Cortex of kidney (tissue), 1 donor: ENCODE measurements at places on chromosomes 11 and 22.

- DNase-seq: no peak
Observed at GRCh38 chr22:20408891-20409290, 14.9 kb downstream of the ZNF74 start.

DNA sequence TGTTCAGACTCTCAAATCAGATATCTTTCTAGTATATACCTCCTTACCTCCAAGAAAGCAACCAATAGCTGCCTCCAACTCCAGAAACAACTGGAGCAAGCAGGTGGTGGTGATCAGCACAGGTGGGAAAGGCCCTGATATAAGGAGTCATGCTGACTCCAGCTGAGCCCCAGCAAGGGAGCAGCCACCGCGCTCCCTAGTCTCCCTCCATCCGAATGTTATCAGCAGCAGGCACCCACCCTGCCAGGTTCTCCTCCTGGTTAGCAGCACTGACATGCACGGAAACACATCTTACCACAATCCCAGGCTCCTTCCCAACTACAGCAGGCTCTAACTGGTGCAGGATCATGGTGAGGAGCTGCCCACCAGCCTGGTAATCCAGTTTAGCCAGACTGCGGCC is 18.5 kb upstream of the STK33 start:
- DNase-seq: no peak

DNA sequence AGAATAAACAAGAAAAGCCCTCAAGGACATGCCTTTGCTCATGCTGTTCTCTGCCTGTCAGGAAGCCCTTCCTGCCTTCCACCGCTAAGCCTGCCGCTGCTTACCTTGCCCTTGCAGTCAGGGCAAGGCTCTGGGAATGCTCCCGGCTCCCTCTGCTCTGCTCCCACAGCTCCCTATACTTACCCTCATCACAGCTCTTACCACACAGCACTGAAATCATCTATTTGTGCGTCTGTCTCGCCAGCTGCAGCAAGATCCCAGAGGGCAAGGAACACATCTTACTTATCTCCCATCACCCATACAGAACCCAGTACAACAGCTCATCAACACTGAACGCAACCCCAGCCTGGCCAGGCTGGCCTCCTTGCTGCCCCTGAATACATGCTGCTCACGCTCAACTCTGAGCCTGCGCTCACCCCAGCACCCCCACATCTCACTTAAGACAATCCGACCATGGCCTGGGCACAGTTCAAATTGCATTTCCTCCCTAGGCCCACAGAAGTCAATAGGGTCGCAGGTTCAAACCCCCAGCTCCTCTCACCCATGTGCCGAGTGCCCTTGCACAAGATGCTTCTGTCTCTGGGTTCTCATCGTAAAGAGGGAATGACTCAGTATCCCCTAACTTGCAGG is 161.8 kb downstream of the IGLL1 start:
- DNase-seq: no peak

DNA sequence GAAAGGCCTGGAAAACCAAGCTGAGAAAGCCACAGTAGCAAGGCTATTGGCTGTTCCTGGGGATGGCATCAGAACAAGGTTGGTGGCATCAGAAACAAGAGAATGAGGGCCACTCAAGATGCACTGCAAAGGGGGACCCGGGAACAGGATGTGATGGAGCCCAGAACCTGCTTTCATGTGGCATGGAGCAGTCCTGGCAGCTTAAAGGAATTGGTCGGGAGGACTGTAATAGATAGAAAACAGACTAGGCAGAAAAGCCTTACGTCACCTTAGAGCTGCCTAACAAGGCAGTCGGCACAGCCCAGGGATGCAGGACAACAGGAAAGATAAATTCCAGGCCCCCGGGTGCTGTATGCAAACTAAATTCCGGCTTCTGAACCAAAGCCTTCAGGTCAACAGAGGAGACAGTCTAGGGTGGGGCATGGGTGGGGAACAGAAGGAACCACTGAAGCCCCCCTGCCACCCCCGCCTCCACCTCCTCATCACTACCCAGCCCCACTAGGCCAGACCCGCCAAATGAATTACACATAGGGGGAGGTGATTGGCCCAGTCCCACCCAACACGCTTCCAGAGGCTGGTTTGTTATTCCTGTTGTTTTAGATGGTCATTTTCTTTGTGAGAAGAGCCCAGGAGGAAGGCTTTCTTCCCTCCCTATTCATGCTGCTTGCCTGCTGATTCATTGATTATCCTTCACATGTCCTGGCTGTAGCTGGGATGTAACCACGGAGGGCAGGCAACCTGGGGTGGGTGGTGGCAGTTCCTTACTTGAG is 25.7 kb upstream of the LRRC55 start:
- no peak for DNase-seq

DNA sequence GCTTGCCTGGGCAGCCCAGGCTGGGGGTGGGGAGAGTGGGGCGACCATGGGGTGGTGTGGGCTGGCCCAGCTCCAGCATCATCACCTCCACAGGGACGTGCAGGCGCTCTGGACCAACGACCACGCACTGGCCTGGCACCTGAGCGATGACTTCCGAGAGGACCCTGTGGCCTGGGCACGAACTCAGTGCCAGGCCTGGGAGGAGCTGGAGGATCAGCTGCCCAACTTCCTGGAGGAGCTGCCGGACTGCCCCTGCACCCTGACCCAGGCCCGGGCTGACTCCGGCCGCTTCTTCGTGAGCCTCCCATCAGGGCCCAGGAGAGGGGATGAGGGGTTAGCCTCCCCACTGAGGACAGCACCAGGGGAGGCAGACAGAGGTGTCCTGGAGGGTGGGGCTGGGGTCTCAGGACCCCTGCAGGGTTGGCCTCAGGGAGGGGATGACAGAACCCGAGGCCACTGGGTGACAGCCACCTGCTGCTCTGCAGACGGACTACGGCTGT is 3.8 kb downstream of the SUSD2 start:
- no peak for DNase-seq

- DNase-seq: no peak
Observed at GRCh38 chr11:60252213-60253108, 9.5 kb upstream of the MS4A4E start.

GRCh38 chr11:27310707-27311106 is 52.3 kb downstream of the CCDC34 start:
- no peak for DNase-seq

DNA sequence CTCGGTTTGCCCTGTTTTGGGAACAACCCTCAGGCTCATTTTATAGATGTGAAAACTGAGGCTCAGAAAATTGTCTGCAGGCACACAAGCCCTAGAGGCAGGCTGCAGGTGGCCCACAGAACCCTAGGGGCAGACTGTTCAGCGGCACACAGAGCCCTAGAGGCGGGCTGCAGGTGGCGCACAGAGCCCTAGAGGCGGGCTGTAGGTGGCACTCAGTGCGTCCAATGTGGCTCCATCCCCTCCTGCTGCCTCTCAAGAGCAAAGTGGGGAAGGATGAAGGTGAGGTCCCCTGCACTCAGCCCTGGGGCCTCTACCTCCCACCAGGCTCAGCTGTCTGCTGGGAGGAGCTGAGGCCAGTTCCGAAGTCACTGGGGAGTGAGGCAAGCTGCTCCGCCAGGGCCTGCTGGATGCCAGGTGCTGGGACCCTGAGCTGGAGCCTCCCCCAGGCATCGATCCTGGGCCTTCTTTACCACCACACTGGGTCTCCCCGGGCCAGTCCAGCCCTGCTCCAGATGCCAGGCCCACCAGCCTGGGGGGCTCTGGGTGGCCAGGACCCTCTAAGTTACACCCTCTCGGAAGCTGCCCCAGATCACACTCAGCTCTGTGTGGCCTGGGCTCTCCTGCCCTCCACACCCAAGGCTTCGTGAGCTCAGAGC is 2.3 kb downstream of the ACY3 start:
- DNase-seq: no peak

GRCh38 chr22:36110306-36110881 is 50.2 kb downstream of the APOL3 start:
- DNase-seq: no peak

GRCh38 chr11:10080138-10080537 is 213.9 kb downstream of the SBF2 start:
- DNase-seq: no peak

GRCh38 chr11:9574622-9575259 is 1.3 kb downstream of the WEE1 start:
- DNase-seq: no peak

DNA sequence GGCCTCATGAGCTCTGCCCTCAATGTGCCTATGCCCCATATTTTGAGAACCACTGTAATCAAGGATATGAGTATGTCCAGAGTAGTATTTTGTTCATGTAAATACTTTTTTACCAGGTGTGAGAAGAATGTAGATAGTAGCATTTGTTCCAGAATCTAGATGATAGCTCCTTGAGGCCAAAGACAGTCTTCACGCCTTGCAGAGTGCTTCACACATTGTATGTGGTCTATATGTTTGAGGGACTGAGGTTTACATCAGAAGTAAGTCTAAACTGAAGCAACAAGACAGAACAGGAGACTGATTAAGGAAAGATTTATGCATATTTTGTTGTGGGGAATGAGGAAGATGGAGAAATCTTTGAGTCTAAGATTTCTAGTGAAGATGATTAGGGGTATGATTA is 12.5 kb downstream of the CEP57 start:
- DNase-seq: no peak

DNA sequence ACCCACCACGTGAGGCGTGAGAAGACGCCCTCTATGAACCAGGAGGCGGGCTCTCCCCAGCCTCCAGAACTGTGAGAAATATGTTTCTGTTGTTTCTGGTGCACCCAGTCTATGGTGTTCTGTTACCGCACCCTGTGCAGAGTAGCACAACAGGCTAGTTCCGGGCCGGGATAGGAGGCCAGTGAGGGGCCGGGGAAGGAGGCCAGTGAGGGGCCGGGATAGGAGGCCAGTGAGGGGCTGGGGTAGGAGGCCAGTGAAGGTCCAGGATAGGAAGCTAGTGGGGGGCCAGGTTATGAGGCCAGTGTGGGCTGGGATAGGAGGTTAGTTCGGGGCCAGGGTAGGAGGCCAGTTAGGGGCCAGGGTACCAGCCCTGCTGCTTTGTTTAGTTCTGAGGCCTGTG is 204.6 kb downstream of the BARX2 start:
- no peak for DNase-seq

- DNase-seq: no peak
Observed at GRCh38 chr11:126284829-126285228, 1.9 kb downstream of the TIRAP start.

- no peak for DNase-seq
Observed at GRCh38 chr11:72586321-72587090, 87.7 kb downstream of the PDE2A start.

DNA sequence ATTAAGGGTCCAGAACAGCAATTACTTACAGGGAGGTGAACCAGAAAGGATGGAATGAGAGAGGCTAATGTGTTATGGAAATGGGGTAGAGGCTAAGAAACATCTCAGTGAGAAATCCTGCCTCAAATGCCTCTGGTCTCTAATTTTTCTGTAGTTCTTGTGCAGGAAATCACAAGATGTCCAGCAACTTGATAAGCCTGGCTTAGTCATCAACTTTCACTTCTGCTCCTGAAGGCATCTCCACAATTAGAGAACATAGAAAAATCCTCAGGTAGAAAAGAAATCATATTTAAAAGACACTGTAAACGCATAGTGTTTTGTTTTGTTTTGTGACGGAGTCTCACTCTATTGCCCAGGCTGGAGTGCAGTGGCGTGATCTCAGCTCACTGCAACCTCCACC is 18.7 kb downstream of the MRGPRX4 start:
- DNase-seq: no peak

GRCh38 chr11:64241241-64241490 is 271 bp downstream of the FKBP2 start:
- peak; percentile 99 for DNase-seq

DNA sequence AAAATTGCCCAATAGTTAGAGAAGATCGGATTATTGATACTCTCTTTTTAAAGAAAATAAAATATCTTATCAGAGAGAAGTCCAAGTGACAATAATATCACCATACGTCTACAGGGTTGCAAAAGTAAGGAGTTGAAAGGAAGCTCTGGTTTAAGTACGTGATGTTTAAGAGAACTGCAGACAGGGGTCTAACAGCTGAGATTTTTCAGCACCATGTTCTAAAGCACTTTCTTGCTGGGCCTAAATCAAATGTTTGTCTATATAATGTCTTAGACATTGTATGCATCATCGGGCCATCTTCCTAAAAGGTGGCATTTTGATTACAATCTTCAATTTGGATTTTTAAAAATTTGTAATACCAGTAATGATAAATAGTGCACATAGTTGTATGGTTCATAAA is 133.3 kb downstream of the RRAS2 start:
- no peak for DNase-seq

GRCh38 chr11:30358536-30358935 is 35.6 kb downstream of the ARL14EP start:
- no peak for DNase-seq

GRCh38 chr11:107991868-107992414 is 16.8 kb upstream of the CUL5 start:
- DNase-seq: no peak

- DNase-seq: no peak
Observed at GRCh38 chr11:119906376-119906775, 177.4 kb upstream of the NECTIN1 start.

- no peak for DNase-seq
Observed at GRCh38 chr11:65373839-65374580, 8.4 kb downstream of the SLC25A45 start.

- DNase-seq: no peak
Observed at GRCh38 chr22:48398181-48398905, 1429.3 kb downstream of the BRD1 start.

GRCh38 chr22:28019881-28020861 is 101.1 kb upstream of the PITPNB start:
- no peak for DNase-seq

DNA sequence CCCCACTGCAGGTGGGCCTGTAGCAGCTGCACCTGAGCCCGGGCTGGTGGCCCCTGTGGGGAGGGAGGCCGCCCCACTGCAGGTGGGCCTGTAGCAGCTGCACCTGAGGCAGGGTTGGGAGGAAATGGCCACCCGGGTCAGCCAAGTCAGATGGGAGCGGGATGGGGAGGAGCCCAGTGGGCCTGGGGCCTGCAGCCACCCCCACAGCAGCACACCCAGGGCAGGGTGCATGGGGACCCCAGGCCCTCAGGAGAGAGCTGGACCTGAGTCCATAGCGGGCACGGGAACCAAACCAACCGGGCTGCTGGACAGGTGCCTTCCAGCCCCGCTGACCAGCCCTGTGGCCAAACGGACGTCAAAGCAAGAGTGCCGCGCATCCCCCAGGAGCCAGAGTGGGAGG is 61.7 kb downstream of the BRD1 start:
- DNase-seq: no peak

DNA sequence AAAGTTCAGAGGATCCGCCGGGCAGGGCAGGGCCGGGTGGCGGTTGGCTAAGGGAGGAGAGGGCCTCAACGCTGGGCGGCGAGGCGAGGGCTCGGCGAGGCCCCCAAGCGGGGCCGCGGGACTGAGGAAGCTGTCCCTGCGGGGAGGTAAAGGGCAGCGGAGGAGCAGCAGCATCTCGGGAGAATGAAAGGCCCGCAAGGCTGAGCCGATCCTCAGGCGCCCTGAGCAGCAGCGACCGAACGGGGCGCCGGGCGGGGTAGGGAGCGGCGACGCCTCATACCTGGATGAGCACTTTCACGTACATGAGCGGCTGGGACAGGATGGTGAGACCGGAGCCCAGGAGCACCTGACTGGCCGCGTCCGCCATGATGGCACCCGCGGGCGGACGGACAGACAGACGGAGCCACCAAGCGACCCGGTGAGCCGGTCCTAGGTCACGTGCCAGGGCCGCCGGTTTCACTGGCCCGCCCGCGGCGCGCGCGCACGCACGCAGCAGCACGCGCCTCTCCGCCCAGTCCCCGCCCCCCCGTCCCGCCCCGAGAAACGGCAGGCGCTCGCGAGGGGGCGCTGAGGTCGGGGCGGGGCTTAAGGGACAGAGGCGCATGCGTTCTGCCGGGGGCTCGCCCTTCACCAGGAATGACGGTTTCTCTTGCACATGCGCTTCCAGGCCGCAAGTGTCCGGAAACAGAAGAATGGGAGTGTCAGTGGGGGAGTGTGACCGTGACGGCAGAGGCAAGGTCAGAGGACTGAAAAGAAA is at the start of gene MTCH2:
Gene MTCH2 (minus strand): TSS at position 461 of the 757 bp plus-strand sequence. CDS start 94 bp downstream, at position 367.
- DNase-seq: peak; percentile 91
